Activated T-helper 9 cell treated with anti-CD3 and anti-CD28 coated beads, Interleukin-2, amount 50 U/mL, for 16 hours (primary cell): ENCODE measurements at places on chromosomes 4 and X.

DNA sequence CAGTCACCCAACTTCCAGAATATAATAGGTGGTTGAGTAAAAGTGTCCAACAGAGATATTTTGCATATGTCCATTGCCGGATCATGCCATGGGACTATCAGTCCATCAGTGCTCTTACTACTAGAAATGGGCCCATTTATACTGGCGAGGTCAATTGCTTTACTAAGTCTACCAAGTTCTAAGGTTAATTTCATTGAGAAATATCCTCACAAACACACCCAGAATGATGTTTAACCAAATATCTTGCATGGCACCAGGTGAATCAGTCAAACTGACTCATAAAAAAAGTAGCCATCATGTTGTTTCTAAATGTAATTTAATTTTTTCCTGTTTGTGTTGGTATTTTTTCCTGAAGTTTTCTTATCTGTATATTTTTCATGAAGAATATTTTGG, 1217.0 kb downstream of the RAPGEF2 start:
- DNase-seq = no peak

GRCh38 chr4:56665781-56666180, 15.3 kb downstream of the HOPX start:
- no peak for DNase-seq

- no peak for DNase-seq
Observed at GRCh38 chr4:17812125-17812524, 1.3 kb downstream of the NCAPG start.

DNA sequence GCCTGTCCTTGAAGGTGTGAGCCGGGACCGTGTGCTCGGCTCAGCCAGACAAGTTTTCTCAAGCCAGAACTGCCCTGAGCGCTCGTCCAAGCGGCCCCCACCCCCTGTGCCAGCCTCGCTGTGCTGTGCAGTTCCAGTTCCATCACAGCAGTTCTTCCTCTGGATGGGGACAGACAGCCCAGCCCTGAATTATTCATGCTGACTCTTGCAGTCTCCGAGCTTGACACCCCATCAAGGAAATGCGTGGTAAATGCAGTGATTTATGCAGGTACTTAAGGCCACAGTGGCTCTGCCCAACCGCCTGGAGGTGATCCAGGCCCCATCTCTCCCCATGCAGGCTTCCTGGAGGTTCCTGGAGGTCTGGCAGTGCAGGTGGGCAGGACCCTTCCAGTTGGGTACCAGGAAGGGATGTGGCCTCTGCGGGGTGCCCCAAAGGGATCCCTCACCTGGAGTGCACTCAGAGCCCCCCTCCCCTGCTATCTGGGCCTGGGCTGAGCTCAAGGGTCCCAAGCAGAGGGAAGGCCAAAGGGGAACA, 44.8 kb upstream of the HMX1 start:
- DNase-seq = no peak

DNA sequence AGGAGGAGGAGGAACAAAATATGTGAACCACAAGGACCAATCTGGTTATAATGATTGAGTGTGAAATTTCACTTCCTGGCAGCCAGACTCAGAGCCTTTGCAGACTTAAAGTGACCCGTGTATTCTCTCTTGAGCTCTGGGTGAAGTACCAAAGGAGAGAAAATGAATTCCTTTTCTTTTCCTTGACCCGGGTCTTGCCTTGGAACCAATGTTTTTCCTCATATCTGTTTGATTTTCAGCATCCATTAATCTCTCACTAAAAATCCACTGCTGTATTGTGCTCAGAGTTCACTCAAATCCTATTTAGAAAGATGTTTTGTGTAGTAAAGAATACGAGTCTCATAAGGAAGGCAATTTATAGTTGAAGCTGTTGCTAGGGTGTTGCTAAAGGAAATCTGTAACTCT, 78.3 kb upstream of the C1QTNF7 start:
- no peak for DNase-seq

DNA sequence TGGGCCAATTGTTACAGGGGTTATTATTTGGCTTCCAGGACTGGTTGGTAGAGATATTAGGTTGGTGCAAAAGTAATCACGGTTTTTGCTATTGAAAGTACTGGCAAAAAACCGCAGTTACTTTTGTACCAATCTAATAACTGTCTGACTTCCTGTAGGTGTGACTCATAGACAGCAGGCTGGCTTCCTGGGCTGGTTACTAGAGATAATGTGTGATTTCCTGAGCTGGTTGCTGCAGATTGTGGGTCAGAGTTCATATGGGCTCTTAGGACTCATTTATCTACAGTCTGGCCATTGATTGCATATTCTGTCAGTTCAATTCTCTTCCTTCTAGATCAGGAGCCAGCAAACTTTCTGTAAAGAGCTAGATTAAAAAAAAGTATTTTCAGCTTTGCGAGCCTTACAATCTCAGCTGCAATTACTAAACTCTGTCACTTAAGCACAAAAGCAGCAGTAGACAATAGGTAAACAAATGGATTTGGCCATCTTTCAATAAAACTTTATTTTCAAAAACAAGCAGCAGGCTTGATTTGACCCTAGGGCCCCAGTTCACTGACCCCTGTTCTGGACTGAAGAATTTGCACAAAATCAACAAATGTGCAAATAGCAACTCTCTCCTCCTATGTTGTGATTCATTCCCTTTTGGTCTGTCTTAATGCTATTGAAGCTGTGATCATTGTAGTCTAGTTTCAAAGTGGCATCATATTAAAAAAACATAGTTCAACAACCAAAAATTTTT, 50.8 kb upstream of the BOD1L1 start:
- no peak for DNase-seq

DNA sequence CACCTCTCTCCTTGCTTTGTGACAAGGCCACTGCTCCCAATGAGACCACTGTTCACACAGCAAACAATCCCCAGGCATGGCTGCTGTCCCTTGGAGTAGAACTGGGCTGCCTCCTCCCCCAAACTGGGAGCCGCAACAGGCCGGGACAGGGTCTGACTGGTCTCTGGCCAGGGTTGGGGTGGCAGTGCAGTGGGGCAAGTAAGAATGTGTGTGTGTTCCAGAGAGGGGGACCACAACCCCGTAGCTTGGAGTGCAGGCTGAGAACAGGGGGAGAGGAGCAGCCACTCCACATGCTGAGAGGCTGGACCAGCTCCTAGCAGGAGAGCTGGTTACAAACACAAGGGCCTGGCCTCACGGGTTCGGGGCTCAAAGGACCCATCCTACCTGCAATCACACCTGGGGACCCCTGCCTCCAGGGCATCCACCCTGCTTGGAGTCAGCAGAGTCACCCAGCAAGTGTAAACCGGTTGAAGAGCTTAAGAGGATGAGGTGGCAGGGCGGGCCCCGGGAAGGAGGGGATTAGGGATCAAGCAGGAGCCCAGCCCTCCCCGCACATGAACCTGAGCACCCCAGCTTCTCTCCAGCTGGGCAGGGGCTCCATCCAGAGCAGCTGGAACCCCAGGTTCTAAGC, 3.8 kb upstream of the ZNF185 start:
- no peak for DNase-seq

DNA sequence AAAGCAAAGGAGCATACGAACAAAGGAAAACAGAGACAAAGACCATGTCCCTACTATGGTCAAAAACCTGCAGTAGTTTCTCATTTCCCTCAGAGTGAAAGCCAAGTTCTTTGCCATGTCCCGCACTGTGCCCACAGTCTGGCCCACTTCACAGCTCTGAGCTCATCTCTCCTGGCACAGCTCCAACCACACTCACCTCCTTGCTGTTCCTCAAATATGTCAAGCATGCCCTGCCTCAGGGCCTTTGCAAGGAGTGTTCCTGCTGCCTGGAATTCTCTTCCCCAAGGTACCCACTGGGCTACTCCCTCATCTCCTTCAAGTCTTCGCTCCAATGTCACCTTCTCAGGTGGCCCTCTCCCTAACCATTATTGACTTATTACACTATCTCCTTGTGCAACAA, 72.1 kb downstream of the COX18 start:
- no peak for DNase-seq

GRCh38 chr4:122772311-122772710, 39.8 kb downstream of the BBS12 start:
- DNase-seq = no peak

DNA sequence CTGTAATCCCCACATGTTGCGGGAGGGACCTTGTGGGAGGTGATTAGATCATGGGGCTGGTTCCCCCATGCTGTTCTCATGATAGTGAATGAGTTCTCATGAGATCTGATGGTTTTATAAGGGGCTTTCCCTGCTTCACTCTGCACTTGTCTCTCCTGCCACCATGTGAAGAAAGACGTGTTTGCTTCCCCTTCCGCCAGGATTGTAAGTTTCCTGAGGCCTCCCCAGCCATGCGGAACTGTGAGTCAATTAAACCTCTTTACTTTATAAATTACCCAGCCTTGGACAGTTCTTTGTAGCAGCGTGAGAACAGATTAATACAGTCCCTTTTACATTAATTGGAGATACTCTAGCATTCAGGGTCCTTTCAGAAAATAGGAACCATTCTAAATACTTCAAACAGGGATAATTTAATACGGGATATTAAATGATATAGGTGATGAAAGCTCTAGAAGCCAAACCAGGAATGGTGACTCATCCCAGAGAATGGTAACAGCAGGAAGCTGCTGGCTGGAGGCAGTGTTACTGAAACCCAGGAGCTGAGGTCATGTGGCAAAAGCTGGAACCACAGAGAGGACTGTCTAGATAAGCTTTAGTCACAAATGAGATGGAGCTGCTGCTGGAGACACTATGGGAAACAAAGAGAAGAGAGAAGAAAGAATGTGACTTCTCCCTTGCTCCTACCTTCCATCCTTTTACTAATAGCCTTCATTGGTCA, 57.3 kb downstream of the GSTCD start:
- DNase-seq = no peak

GRCh38 chrX:10648614-10649013, 28.2 kb upstream of the MID1 start:
- DNase-seq = no peak

DNA sequence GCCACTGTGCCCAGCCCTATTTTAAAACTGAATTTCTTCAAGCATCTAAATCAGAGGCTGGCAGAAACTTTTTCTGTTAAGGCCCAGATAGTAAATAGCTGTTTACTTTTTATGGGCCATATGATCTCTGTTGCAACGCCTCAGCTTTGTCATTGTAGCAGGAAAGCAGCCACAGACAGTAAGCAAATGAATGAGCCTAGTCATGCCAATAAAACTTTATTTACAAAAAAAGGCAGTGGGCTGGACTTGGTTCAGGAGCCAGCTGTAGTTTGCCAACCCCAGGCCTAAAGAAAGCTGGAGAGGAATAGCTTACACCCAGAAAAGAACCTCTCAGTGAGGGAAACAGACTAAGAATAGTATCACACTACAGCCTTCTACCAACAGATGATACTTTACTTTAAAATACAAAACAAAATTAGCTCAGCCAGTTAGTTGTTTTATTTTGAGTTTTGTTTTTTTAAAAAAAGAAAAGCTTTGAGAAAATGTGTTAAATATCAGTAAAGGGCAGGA, 25.5 kb downstream of the CHST7 start:
- no peak for DNase-seq

DNA sequence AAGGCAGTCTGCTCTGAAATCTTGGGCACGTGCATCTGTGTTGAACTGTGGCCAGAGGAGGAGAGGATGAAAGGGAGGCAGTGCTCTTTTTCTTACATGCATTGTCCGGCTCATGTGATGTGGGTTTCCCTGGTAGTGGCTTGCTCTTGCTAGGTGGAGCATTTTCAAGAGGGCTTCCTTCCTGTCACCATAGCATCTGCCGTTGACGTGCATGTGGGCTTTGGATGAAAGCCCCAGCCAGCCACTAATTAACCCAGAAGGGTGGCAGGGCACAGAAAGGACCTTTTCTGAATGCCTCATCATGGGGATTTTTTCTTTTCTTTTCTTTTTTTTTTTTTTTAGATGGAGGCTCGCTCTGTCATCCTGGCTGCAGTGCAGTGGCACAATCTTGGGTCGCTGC, 121.3 kb downstream of the GPR143 start:
- no peak for DNase-seq

DNA sequence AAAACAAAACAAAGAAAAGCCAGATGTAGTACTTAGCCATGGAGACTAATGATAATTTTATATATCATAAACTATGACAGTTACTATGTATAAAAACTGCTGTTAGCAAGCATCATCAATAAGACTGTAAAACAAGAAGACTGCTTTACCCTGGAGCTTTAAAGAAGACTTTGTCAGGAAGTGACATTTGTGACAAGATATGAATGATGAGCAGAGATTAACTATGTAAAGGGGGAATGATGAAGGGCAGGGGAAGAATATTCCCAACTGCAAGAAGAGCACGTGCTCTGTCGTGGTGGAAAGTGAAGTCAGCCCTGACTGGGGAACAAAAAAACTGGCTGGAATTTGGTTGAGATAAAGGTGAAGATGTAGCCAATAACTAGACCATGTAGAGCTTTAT, 617.1 kb upstream of the AMOT start:
- DNase-seq = no peak

DNA sequence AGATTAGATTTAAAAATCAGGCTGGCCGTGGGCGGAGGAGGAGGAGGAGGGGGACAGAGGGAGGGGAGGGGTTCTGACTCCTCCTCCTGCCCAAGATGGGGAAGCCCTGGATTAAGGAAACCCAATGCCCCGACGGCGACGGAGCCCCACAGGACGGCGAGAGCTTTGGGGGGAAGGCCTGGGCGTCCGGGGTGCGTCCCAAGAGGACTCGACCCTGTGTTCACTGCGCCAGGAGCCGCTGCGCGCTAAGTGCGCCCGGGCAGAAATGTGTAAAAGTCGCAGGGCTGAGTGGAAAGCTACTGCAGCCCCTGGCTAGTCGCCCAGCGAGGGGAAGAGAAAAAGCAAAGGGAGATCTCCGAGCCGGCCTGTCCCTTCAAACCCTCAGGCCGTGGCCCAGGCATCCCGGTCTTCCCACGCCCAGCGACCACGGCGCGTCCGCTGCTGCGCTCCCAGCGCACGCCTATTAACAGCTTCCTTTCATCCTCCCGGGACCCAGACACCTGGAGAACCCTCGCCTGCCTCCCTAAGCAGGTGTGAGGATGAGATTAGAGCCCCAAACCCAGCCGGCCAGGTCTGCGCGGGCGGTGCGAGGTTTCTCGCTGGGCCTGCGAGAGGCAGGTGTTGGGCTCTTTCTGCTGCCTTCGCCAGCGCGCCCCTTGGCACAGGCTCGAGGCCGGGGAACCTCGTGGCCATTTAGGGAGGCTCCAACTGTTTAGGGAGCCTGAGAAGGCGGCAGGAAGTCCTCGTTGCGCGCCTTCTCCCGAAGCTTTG, 1.4 kb upstream of the RPS6KA3 start:
- no peak for DNase-seq

DNA sequence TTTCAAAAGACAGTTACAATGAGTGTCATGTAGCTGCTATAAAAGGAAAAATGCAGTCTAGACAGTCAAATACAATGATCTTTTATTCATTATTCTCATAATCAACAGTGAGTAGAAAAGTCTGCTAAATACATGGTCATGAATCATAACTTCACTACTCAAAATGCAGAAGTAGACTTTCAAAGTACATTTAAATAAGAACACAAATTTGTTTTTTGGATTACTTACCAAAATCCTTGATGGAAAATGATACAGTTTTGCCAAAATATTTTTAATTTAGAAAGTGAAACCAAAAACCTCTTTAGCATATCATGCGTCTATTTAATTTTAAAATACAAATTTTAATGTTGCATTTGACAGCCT, 4.9 kb downstream of the ACSL4 start:
- DNase-seq = no peak
